ENCODE measurements at places on chromosomes 7 and 10.

DNA sequence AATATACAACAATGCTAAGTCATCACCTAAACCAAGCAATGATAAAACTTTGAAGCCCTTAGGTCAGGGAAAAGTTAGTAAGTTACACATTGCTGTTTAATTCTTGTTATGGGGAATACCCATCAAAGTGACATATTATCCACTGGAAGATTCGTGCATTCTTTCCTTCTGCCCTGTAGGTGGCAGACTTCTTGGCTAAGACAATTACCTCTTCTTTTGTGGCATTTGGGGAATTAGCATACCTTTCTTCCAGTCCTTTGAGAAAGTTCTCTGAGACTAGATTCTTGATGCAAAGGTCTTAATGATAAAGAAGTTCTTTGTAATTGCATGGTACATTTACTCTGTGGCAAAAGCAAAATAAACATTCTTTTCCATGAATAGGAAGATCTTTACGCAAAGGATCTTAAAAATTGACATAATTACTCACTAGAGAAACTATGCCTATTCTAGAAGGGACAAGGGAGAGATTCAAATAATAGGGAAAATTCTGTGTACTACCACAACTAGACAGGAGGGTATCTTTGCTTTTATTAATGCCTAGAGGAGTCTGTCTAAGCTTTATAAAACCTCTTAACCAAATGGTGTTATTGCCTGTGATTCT lies 395.9 kb downstream of the GRM8 start:
- DNase-seq, result no peak

GRCh38 chr10:43595739-43596298 lies 10.4 kb upstream of the ZNF485 start:
- DNase-seq, result no peak

DNA sequence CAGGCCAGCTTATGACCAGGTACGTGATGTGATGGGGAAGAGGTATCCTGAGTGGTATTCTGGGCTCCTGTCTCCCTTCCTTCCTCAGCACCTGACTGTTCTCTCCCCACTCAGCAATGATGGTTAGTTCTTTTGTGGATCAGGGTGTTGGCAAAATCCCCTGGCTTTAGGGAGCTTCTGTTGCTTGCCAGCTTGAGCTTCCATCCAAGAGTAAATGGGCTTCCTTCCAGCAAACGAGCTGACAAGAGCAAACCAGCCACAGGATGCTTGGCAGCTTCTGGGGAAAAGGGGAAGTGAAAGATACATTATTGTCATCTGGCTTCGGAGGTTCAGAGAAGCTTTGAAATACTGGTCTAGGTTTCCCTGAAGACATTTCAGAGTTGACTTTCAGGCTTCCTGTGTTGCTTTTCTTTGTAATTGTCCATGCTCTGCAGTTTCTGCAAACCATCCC lies 5.2 kb downstream of the DUSP5 start:
- DNase-seq, result no peak

- DNase-seq, result no peak
These were observed 117.7 kb upstream of the TNRC18 start for GRCh38 chr7:5541087-5541992.

DNA sequence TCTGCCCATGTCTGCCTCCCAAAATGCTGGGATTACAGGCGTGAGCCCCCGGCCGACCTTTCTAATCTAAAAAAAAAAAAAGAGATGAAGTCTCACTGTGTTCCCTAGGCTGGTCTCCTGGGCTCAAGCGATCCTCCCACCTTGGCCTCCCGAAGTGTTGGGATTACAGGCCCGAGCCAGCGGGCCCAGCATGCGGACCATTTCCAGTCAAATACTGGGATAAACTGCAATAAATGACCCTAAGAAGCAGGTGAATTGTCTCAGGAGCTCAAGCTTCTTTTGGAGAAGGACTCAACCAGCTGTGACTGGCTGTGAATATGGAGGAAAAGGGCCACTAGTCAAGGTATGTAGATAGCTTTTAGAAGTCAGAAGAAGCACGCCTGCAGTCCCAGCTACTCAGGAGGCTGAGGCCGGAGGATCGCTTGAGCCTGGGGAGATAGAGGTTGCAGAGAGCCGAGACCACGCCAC lies 550 bp upstream of the CREM start:
- no peak for DNase-seq

DNA sequence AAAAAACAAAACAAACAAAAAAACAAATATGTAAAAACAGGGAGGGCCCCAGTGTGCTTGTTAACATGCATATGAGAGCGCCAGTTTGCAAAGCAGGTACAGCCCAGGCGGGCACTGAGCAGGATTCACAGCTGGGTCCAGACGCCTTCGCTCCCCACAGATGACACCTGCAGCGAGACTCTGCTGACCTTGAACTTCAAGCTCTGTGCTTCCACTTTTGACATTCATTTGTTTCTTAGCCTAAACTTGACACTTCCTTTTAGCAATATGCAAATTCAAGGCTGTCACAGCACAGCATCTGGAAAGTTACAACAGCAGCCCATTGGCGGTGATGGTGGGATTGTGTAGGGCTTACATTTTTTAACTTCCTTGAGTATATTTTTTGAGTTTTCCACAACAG lies 88.8 kb upstream of the TNS3 start:
- no peak for DNase-seq

Measured in left renal pelvis (tissue), 4 donors.